ENCODE measurements at places on chromosomes 7 and 10.

DNA sequence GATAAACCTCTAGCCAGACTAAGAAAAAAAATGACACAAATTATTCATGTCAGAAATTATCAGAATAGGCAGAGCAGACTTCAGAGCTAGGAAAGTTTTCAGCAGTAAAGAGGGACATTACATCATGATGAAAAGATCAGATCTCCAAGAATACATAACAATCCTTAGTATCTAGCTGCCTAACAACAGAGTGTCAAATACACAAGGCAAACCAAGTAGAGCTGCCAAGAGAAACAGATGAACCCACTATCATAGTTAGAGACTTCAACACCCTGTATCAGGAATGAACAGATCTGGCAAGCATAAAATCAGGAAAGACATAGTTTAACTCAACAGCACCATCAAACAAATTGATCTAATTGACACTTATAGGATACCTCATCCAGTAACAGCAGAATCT is 92.3 kb downstream of the NKX6-2 start:
- DNase-seq, result no peak

DNA sequence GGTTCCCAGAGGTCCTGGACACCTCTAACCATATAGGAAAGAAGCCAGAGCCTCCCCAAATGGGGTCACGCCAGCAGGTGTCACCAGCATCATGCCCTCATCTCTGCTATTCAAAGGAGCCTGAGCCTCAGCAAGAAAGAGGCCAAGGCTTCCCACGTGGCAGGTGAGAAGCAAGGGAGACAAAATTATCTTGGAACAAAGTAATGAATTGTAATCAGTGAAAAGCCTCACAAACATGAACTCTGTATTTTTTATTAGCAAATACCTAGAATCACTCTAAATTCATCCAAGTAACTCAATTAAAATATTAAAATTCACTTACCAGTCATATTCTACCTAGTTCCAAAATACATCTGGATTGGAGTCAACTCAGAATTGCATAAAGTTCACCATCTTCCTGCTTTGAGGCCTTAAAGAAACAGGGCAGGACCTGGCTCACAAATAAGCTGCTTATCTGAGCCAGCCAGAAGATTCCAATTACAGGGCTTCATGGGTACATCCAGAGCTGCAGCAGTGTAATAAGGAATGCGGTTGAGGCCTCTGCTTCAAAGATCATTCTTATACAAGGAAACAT is 68.7 kb downstream of the SGMS1 start:
- no peak for DNase-seq

- DNase-seq, result no peak
Measured at GRCh38 chr7:22363756-22364422, 6.9 kb upstream of the RAPGEF5 start.

- no peak for DNase-seq
Measured at GRCh38 chr7:23873306-23873705, 163.3 kb downstream of the STK31 start.

- no peak for DNase-seq
Measured at GRCh38 chr7:47506382-47507339, 75.2 kb downstream of the TNS3 start.

GRCh38 chr7:84294391-84294790 is 99.8 kb upstream of the SEMA3A start:
- DNase-seq, result no peak

DNA sequence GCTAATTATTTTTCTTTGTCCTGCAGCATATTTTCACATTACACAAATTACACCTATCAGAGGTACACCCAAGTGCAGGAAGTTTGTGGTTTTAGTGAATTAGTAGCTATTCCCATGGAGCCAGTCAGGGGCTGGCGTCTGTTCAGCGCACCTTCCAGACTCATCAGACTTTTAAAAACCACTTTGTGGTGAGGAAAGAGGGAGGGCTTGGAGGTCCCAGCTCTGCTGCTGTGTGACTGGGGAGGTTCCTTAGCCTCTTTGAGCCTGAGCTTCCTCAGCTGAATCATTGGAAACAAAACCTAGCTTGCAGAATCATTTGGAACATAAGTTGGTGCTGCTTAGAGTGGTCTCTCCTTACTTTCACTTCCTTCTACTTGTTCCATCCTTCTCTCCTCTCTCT is 175.4 kb downstream of the SORCS3 start:
- no peak for DNase-seq

- no peak for DNase-seq
Measured at GRCh38 chr10:77226452-77226851, 411.2 kb downstream of the KCNMA1 start.

DNA sequence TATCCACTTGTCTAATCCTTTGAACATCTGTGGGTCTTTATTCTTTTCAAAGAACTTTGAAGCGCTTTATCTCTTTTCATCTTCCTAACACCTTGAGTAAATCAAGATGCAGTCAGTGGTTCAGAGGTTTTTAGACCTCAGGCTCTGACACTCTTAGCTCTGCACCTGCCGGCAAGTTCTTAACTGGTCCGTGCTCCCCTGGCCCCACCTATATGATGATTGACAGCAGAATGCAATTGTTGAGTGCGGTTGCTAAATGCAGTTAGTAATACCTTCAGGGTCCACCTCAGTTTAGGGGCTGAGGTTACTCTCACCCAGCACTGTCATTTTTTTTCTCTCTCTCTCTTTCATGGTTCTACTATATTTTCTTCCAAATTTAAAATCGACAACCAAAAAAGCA is 854.2 kb upstream of the AUTS2 start:
- DNase-seq, result peak; percentile 27

DNA sequence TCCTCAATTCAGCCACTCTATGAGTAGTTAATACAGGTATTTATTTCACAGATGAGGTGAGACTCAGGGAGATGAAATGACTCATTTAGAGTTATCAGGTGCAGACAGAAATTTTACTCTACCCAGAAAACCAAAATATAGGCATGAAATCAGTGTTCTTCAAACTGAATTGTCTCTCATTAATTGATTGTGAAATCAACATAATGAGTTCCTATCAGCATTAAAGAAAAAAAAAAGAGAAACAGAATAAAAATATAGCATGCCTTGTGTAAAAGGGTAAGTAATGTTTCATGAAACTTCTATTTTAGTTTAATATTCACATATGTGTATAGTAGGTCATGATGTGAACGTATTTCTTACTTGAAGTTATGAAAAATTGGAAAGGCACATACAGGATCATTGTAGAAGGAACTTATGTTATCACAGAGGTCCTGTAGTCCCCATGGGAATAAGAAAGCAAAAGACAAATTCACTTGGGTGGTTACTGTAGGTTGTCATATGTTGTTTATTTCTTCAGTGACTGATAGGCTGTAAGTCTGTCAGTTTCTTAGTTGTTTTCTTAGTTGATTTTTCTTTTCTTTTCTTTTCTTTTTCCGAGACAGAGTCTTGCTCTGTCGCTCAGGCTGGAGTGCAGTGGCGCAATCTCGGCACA is 47.5 kb downstream of the KAT6B start:
- DNase-seq, result no peak

GRCh38 chr7:25250386-25250785 is 22.1 kb upstream of the NPVF start:
- no peak for DNase-seq

- no peak for DNase-seq
Measured at GRCh38 chr10:24953675-24954074, 1.3 kb upstream of the PRTFDC1 start.

GRCh38 chr7:143733876-143734275 is 23.6 kb downstream of the CTAGE6 start:
- DNase-seq, result no peak

GRCh38 chr7:117808341-117808757 is 64.9 kb downstream of the CTTNBP2 start:
- peak; percentile 45 for DNase-seq
